ENCODE measurements at places on chromosomes 12 and 14.

DNA sequence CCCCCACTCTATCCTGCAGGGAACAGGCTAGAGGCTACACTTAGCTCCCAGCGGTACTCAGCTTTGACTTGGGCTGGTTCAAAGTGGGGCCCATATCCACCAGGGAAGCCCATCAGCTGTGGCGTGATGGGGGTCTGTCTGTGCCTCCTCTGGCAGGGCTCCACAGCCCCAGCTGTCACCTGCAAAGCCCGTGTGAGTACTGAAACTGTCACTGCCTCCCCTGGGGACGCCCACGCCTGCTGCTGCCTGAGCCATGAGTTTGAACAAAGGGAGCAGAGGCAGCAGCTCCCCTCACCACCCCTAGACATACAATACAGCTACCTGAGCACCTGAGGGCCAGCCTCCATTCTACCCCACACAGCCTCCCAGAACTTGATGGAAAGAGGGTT, 5.0 kb downstream of the REM2 start:
- DNase-seq: no peak

GRCh38 chr14:30849983-30850382, 24.4 kb upstream of the COCH start:
- DNase-seq: no peak

- no peak for DNase-seq
Observed at GRCh38 chr12:104896146-104896545, 61.9 kb downstream of the SLC41A2 start.

- DNase-seq: no peak
Observed at GRCh38 chr12:65943388-65944137, 119.3 kb downstream of the HMGA2 start.

GRCh38 chr12:52473768-52474167, at the start of gene KRT6C:
TSS of gene KRT6C (minus strand) at chr12:52473805. CDS start at chr12:52473737, 68 bp downstream.
- no peak for DNase-seq

DNA sequence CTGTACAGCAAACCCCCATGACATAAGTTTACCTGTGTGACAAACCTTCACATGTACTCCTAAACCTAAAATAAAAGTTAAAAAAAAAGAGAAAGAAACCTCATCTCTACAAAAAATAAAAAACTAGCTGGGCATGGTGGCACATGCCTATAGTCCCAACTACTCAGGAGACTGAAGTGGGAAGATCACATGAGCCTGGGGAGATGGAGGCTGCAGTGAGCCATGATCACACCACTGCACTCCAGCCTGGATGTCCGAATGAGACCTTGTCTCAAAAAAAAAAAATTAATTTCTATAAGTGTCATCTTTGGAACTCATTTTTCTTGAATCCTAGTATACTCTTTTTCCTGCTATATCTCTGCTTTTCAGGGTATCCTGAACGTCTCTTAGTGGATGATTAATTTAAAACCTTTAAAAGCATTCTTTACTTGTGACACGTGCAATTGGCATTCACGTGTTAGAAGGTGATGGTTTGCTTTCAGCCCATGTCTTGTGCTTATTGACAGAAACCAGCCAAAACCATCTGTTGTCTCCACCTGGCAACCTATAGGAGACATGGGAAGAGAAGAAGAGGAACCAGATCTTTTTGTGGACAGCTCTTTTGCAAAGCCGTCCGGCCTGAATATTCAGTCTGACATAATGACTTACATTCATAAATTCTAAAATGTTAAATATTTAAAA, 30.6 kb upstream of the PPFIBP1 start:
- no peak for DNase-seq

DNA sequence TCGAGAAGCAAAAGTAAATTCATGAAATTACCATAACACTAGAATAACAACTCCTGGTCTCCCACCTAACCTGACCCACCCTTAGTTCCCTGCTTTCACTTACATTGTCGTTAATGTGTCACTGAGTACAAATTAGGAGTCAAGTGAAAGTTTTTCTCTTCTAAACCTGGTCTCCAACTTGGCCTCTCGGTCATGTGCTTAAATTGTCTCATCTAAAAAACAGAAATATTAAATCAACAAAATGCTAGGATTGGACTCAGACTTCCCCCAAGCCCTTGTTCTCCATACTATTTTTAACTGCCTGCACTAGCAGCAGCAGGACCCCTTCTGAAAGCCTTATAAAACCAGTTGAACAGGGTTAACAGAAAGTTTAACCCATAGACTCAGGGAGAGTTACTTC, 1.8 kb upstream of the BTG1 start:
- DNase-seq: no peak

GRCh38 chr12:97292588-97292987, 170.0 kb upstream of the RMST start:
- no peak for DNase-seq

GRCh38 chr12:119730381-119730780, 62.4 kb downstream of the PRKAB1 start:
- DNase-seq: no peak

DNA sequence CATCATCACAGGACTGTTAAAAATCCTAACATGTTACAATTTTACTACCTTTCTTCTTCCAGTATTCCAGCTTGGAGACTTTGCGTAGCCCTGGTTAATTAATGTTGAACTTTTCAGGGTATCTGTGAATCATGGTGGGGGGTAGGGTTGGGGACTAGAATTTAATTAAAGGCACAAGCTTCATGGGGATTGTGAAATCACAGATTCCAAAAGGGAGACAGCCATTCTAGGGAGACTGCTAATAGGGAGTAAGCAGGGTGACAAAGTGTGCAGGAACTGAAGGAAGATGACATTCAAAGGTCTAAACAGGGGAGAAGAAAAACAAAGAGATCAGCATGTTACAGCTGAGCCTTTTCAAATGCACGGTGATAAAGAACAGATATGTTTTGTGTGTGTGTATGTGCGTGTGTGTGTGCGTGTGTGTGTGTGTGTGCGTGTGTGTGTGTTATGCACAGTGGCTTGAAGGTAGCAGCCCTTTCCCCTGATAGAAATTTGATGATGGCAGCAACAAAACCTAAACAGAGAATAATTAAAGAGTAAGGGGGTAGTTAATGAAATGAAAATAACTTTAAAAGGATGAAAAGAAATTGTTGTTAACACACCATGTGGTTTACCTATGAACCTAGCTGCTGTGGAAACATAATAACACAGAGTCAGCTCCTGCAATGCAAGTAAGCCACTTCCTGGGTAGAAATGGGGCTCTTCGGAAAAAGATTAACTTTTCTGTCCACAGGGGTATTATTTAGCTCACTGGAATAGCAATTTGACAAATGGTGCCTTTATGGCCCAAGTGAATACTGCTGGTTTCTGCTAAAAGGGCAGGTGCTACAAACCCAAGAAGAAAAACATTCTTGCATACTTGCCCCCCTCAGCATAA, 581.7 kb downstream of the DIO2 start:
- no peak for DNase-seq

- DNase-seq: no peak
Observed at GRCh38 chr14:99432485-99432884, 48.2 kb downstream of the SETD3 start.

- peak; percentile 89 for DNase-seq
Observed at GRCh38 chr14:77043177-77043983, 14.9 kb upstream of the IRF2BPL start.

DNA sequence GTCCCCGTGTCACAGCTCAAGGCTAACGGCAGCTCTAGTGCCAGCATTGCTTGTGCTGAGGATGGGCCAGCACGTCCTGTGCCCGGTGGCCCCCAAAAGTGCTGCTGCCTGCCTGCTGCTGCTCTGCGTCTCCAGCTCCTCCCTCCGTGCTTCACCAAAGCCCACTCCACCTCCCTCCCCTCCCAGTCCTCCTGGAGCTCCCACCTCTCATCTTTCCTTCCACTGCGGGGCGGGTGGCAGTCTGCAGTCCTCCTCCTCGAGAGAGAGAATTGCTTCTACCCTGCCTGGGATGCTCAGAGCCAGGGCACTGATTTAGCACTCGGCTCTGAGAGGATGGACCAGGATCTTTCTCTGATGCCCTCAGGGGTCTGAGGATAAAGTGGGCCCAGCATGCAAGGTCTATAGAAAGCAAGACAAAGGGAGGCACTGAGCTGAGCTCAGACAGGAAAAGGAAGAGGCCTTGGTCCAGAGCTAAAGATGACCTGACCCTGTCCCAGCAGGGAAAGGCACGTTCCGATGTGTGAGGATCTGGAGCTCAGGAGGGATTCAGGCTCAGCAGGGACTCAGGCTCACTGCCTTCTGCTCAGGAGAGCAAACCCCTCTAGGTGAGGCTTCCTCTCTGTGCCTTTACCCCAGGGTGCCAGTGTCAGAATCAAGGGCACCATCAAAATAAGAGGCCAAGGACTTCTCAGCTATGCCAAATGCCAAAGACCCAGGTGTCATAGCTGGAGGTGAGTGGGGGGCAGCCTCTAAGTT, 113.1 kb upstream of the FKBP4 start:
- no peak for DNase-seq

- no peak for DNase-seq
Observed at GRCh38 chr12:17976202-17976601, 113.8 kb downstream of the RERGL start.

DNA sequence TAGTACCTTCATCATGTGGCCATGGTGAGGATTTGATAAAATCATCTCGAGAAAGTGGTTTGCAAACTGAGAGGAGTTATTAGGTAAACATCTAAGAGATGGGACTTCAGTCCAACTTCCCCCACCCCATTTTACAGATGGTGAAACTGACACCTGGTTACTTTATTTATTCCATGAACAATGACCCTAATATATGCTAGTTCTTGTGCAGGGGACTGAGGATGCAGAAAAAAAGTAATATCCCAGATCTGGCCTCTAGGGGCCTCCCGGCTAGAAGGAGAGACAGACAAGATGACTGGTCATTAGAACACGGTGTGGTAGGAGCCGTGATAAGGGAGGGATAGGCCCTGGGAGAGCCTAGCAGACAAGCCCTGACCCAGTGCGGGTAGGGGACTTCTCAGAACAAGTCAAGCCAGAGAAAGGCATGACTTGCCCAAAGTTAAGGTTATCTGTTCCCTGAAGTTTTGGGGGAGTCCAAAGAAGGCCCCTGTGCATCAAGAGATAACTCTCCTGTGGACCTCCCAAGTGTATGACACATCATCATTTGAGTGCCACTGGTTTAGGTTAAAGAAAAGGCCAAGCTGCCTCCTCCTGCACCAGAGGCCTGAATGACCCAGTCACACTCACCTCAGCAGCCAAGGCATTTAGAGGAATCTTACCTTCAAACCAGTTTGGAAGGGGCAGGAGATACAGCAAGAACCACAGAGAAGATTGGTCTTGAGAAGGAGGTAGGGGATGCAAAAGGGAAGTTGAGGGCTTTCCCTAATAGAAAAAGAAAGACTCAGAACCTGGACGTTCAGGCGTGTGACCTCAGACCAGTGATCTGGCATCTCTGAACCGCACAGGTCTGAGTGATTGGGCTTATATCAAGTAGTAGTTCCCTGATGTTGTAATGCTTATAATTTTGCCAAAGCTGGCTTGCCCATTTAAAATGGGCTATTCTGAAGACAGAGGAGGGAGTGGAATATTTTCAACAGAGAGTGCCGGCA, 1.6 kb downstream of the CMKLR1 start:
- no peak for DNase-seq

DNA sequence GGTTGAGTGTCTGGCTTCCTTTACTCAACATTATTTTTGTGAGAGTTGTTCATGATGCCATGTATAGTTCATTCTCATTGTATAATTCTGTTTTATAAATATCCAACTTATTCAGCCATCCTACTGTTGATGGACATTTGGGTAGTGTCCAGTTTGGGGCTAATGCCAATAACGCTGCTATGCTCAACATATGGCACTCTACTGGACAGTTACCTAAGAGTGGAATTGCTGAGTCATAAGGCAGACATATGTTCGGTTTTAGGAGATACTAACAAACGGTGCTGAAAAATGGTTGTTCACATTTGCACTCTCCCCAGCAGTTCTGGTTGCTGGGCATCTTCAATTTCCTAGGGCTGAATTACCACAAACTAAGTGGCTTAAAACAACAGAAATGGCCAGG, 28.7 kb upstream of the P2RX4 start:
- DNase-seq: no peak

GRCh38 chr12:95182868-95183415, 34.3 kb downstream of the FGD6 start:
- no peak for DNase-seq

DNA sequence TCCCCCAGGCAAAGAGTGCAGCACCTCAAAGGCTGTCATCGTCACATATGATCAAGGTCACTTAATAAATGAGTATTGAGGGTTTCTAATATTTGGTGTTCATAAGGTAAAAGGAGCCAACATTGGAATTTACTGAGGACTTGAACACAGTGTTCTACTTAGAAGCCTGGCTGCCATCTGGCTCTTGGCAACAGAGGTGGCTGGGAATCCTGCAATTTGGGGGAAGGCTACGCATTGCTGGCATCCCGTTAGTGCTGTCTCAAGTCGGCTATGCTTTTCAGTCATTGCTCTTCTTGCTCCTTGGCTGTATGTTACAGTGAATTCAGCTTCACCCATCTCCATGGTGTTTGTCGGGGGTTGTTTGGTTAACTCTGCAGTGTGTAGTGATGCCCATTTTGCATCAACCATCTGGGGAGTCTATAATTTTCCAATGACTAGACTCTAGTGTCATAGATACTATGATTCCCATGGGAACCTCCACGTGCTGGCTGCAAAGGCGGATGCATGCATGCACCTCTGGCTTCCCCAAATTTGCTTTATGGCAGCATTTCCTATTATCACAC, 12.9 kb upstream of the SLC24A4 start:
- no peak for DNase-seq

- no peak for DNase-seq
Observed at GRCh38 chr14:68439676-68440075, 353.2 kb downstream of the ZFP36L1 start.

DNA sequence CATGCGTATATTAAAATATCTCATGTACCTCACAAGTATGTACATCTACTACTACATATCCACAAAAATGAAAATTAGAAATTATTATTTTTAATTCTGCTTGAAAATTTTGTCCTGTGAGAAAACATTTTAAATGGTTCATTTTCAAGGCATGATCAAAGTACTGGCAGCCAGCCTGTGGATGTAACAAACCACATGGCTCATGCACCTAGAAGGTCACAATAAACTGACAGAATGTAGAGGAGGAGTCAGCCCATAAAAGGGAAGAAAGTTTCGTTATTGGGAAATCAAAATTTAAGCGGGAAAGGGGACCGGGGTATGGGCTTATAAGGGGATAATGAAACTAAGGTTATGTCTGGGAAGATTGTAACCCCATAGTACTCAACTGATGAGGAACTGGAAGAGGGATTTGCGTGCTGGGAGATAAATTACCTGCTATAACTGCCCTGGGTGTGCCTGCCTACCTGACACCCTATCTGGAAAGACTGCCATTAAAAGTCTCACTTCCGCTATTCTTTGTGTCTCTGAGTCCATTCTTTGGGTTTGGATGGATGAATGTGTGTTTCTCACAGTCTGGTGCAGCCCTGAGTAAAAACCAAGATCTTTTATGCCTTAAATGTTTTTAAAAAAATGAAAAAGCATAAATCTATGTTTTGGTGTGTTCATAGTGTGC, 62.2 kb upstream of the PCED1B start:
- no peak for DNase-seq
